Activated T-cell treated with anti-CD3 and anti-CD28 coated beads, Interleukin-2, amount 50 U/mL, for 4 hours (primary cell): ENCODE measurements at places on chromosomes 16 and 17. TPM values are rescaled to one million over a fixed set of nuclear protein-coding genes. Genes with fewer than 3 reads are reported as not detected.

DNA sequence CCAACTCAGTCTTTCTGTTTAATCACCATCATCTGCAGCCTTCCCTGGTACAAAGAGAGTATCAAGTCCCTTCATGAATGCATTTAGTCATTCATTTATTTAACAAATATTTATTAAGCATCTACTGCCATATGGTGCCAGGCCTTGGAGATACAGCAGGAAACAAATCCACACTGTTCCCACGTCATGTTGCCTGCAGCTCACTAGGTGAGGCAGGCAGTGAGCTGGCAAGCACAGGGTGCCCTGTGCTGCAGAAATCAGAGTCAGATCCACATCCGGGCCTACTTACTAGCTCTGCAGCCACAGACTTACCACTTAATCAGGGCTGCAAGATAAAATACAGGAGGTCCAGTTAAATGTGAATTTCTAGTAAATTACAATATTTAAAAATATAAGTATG lies 38.5 kb upstream of the CES5A start:
- no peak for DNase-seq

- DNase-seq = no peak
These were observed 9.1 kb downstream of the ZSCAN10 start for GRCh38 chr16:3089717-3090592.

- DNase-seq = no peak
These were observed 46.6 kb upstream of the TEX2 start for GRCh38 chr17:64309710-64310109.

The OR1A1 gene
- total RNA-seq = not detected

The TBC1D3E gene
- total RNA-seq = not detected

The LIMD2 gene
- 146 TPM for total RNA-seq
